ENCODE measurements at places on chromosomes 3 and 15. TPM values are rescaled to one million over a fixed set of nuclear protein-coding genes. Genes with fewer than 3 reads are reported as not detected.
A peak's percentile ranks its signal among the peaks of the same experiment; 100 is the strongest.

Gene PLA2G4B
- 24.3 TPM for polyA plus RNA-seq

Gene CCDC191
- polyA plus RNA-seq = 18.2 TPM

Gene POTEB
- polyA plus RNA-seq = not detected

Gene INTS14
- 55.7 TPM for polyA plus RNA-seq

Gene MEGF11
- 1.6 TPM for polyA plus RNA-seq

Gene GMNC
- polyA plus RNA-seq = 5.7 TPM

Gene CORO2B
- polyA plus RNA-seq = 25.3 TPM

Gene VEPH1
- polyA plus RNA-seq = 58.9 TPM

DNA sequence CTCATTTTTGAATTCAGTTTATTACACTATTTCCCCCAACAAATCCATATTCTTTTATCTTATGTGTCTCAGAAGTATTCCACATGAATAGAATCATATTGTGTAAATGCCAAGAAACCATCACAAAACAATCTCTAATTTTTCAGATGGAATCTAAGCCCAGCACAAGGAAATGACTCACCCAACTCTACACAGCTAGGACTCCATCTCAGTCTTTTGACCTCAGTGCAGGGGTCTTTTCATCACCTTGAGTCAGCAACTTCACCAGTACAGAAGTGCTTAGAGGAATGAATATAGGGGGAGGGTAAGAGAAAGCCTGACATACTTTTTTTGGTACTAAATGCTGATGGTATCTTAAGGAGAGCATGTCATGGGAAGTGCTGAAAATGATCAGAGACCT lies 169.3 kb upstream of the LRRN1 start:
- DNase-seq = no peak

- no peak for DNase-seq
These were observed 4.1 kb downstream of the CORO2B start for GRCh38 chr15:68582864-68583263.

DNA sequence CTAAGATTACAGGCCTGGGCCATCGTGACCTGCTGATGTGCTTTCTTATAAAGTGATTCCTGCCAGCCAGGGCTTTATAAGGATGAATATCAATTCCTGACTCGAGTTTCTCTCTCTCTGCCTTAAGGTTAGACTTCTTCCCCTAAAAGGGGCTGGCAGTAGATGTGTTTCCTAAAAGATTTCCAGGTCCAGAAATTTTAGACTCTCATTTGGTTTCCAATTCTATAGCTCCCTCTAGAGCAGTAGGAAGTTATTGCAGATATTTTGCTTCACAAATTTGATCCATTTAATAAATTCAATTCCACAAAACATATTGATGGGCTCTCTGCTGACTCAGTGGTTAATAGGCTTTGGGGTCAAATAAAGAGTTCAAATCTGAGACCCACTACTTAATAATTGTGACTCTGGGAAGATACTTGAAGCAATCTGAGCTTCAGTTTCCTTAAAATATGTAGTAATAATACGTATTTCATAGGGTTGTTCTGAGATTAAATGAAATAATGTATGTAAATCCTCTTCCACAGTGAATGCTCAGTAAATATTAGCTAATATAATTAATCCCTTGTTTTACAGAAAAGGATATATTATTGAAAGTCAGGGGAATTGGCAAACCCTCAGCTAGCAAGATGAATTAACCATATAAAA lies 2.1 kb downstream of the TRIM69 start:
- DNase-seq = peak; percentile 48

GRCh38 chr3:47610583-47610982 lies 31.9 kb upstream of the CSPG5 start:
- no peak for DNase-seq

DNA sequence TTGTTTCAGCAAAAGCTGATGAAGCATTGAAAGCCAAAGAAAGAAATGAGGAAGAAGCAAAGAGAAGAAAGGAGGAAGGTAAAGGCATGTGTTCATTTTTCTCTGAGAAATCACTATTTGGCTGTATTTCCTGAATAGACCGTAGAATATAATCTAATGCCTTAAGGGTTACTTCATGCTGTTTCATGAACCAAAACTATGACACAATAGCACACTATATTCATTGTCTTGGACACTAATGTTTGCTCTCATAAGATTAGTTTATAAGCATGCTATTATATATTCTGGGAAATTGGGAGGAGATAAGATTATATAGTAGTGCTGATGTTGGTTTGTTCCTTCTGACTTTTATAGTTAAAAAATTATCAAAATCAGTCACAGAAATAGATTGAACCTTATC lies 110.1 kb upstream of the MLF1 start:
- DNase-seq = no peak

DNA sequence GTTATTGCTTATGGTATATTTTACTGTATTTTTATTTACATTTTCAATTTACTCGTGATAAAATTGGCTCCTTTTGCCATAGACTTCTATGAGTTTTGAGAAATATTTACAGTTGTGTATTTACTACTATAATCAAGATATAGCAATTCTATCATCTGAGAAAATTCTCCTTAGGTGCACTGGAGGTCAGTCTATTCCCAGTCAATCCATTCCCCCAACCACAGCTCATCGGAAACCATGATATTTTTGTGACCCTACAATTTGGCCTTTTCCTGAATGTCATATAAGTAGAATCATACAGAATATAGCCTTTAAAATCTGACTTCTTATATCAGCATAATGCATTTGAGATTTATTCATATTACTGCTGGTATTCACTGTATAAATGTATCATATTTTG lies 114.7 kb upstream of the LRTM1 start:
- no peak for DNase-seq

GRCh38 chr3:132573797-132574211 lies 23.3 kb upstream of the ACKR4 start:
- no peak for DNase-seq

DNA sequence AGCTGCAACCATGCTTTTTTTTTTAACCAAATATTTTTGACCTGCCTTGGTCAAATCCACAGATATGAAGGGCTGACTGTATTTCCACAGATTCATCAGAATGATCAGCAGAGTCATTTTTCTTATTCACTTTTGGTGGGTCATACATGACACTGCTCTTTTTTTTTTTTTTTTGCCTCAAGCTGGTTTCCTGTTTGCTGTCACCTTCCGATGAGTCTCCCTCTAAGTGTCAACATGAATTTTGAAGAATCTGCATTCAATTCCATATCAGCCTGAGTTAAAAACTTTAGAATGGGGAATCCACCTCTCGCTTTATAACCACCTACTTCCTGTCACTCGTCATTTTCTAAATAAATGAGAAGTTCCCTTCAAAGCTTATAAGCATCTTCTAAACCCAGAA lies 2.2 kb upstream of the SLC12A8 start:
- no peak for DNase-seq

GRCh38 chr3:58998476-58999117 lies 51.2 kb downstream of the CFAP20DC start:
- DNase-seq = no peak
